Stimulated activated CD4-positive, alpha-beta T cell treated with anti-CD3 and anti-CD28 coated beads, Interleukin-4, amount 100 ng/mL, for 1 hour (primary cell): ENCODE measurements at places on chromosomes 11 and 22.

GRCh38 chr22:46446799-46447198 lies 90.6 kb downstream of the CELSR1 start:
- no peak for DNase-seq

- no peak for DNase-seq
Observed at GRCh38 chr11:5288906-5289550, 12.7 kb downstream of the OR51B4 start.

DNA sequence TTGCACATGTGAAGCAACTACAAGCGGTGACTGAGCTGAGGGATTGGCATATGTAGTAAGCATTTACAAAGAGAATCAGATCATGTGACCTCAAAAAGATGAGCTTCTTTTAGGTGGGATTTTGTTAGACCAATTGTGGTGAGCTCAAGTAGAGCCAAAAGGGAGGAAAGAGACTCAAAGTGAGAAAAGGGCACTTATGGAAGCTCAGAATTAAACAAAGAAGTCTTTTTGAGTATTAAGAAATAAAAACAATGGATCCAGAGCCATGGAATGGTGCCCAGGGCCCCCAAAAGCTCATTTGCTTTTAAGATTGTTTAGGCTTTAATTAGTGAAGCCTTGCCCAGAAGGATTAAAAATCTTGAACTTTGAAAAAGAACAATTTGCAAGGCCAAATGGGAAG lies 246.7 kb upstream of the MPPED2 start:
- no peak for DNase-seq

DNA sequence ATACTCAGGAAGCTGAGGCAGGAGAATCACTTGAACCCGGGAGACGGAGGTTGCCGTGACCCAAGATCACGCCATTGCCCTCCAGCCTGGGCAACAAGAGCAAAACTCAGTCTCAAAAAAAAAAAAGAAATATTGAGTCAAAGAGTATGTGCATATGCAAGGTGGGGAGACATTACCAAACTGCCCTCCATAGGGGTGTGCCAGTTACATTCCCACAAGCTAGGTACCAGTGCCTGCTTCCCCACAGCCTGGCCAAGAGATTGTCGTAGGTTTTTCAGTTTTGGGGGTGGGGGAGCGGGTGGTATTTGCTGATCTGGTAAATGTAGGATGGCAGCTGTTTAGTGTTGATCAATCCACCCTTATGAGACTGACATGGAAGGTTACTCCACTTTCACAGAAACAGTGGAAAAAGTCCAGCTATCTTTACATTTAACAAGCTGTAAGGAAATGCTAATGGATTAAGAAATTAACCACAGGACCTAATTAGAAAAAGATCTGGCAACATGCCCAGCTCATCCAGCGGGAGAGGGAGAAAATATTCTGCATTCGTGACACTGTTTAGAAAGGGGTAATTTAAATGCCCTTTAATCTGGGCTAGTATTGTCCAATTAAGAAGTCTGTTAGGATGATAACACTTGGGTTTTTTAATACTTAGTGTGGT lies 89.4 kb downstream of the PACS1 start:
- no peak for DNase-seq
